ENCODE measurements at places on chromosomes 2 and 18.

GRCh38 chr2:227822416-227823003 is 8.9 kb downstream of the CCL20 start:
- DNase-seq = no peak

GRCh38 chr2:80198042-80198441 is 106.5 kb downstream of the LRRTM1 start:
- no peak for DNase-seq

- no peak for DNase-seq
Observed at GRCh38 chr2:160220026-160220425, 20.0 kb upstream of the ITGB6 start.

DNA sequence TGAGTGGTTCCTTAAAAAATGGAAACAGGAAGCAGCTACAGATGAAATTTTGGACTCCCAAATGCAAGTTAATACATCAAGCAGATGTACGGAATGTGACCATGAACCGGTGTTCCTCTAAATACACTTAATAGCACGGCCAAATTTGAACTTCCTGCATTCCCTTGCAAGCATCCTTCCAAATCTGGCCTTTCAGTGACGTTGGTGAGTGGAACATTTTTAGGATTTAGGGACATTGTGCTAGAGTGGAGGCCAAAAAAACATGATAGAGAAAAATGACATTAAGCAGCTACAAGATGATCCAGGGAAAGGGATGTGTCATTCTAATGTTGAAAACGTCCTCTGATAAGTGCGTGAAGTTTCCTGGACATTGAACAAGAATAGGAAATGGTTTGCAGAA is 62.1 kb downstream of the CTAGE1 start:
- DNase-seq = no peak

GRCh38 chr2:42124011-42124785 is 45.0 kb upstream of the EML4 start:
- no peak for DNase-seq

- no peak for DNase-seq
Observed at GRCh38 chr2:45567288-45567963, 43.6 kb downstream of the SRBD1 start.

GRCh38 chr2:64165706-64166105 is 21.5 kb upstream of the PELI1 start:
- no peak for DNase-seq

GRCh38 chr2:159071190-159071915 is 102.9 kb downstream of the TANC1 start:
- DNase-seq = no peak

- no peak for DNase-seq
Observed at GRCh38 chr2:143279672-143280071, 150.5 kb downstream of the ARHGAP15 start.

DNA sequence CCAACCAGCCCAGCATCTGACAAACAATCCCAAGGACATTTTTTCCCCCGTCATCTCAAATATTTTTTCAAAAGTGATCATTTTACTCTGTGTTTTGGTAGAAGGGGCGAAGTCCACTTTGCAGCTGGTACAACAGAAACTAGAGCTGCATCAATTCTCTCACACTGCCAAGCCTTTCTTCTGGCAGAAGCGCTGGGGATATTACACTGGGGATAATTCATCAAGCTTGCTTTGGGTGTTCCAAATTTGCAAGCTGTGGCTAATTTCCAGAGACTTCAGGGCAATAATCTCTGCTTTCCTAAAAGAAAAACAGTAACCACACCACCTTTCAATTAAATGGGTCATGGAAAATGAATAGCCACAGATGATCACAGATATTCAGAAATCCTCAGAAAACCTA is 238.3 kb downstream of the SLC8A1 start:
- no peak for DNase-seq

DNA sequence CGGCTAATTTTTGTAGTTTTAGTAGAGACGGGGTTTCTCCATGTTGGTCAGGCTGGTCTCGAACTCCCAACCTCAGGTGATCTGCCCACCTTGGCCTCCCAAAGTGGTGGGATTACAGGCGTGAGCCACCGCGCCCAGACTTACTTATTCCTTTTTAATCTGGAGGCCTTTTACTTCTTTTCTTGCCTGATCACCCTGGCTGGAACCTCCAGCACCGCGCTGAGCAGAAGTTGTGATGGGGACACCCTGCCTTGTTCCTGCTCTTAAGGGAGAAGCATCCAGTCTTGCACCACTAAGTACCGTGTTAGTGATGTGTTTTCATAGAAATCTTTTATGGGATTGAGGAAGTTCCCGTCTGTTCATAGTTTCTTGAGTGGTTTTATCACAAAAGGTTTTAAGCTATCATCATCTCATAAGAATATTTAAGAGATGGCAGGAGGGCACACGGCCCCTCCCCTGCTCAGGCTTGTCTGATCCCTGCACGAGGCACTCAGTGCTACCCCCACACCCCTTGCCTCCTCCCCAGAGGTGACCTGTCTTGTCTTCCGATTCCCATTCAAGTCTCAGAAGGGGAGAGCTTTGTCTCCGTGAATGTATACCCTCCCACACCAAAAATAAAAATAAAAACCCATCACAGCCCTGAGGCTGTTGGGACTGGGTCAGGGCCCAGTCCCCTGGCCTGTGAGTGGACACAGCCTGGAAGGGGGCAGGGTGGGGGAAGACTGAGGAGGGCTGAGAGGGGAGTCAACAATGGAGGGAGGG is 65.3 kb upstream of the SMAD7 start:
- no peak for DNase-seq

GRCh38 chr2:219644801-219645480 is 17.5 kb downstream of the SLC4A3 start:
- no peak for DNase-seq

DNA sequence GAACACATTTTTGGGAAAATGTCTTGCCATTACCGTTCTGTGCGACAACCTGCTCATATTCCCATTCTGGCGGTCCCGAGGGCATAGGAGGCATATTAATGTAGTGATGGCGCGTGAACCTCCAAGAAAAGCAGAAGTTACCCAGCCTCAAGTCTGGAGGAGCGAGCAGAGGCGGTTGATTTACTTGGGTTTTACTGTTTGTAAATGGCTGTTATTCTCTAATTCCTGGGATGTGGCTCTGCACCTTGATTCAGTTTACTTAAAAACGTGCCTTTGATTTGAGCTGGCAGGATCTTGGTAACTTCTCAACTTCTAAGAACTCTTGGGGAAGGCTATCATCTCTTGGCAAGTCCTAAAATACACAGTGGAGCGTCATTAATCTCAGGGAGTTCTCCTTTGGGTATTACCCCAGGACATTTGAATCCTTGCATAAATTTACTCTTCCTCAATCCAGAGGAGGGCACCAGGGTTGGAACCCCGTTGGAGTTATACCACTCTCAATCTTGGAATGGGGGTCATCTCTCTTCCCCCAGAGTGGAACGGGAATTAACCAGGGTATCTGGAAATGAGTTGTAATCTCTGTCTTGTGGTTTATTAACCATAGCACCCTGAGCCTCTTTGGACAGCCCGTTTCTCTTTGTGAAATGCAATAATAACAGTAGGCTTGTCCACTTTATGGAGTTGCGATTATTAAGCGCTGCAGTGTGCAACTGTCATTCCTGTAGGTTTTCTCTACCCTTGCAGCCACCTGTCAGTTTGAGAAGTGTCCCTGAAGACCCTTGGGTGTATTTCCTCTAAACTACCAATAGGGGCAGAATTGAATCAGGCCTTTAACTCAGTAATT is 2.1 kb downstream of the HK2 start:
- DNase-seq = no peak

DNA sequence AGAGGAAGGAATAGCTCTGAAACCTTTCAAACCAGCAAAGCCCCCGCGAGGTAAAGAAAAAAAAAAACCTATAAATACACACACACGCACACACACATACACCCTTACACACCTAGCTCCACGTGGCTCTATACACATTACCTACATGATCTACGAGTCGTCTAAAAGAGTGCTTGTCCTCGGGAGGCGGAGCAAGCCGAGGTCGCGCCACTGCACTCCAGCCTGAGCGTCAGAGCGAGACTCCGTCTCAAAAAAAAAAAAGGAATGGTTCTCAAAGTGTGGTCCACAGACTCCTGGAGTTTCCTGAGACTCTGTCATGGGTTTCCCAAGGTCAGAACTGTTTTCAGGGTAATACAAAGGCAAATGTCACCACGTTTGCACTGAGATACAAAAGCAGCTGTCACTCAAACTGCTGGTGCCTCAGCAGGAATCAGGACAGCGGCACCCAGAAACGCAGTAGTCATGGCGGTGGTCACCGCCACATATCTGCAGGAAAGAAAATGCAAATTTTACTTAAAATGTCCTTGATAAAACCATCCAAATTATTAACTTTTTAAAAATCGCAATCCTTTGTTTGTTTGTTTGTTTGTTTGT is 130.0 kb upstream of the GPC1 start:
- DNase-seq = no peak

DNA sequence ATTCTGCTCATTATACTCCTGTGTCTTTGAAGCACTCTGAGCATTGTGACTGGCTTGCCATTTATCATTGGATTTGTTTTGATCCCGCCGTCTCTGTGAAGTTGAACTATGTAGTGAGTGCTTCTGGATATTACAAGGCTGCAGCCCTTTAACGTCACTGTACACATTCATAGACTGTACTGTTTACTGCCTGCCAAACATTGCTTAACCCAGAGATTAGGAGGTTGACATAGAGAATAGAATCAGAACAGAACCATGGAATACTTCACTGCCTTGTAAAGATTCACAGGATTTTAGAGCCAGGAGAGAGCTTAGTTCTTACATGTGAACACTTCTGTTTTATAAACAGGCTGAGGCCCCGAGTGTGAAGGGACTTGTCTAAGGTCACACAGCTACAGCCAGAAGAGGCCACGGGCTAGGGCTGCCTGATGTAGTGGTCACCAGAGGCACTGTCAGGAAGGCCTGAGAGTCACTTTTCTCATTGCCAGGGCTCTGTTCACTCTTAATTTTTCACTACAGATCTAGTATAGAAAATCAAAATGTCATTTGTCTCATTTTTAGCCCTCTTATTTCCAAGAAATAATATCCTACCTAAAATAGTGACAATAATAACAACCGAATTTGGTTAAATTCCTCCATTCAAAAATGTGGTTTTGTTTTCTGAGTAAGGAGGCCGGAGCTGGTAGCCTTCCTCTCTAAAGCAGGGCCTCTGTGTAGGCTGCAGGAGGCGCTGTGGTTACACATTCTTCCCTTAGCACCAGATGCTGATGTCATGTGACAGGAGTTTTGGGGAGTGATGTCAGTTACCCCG is 87.9 kb downstream of the UGGT1 start:
- peak; percentile 3 for DNase-seq

- no peak for DNase-seq
Observed at GRCh38 chr18:48470484-48471180, 61.4 kb upstream of the ZBTB7C start.

DNA sequence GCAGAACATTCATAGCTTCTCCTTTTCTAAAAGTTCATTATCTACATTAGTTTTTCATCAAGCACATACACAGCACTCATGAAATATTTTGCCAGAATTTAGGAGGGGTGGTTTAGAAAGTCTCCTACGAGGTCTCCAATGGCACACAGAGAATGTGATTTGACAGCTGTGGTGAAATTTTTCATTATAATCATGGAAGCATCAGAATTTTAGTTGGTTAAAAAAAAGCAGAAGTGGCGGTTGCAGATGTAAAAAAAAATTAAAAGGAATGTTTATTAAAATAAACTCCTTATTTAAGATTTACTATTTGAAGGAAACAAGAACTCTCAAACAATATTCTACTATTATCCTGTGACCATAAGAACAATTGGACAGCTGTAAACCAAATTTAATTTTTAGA is 10.8 kb upstream of the RHBDD1 start:
- DNase-seq = no peak

DNA sequence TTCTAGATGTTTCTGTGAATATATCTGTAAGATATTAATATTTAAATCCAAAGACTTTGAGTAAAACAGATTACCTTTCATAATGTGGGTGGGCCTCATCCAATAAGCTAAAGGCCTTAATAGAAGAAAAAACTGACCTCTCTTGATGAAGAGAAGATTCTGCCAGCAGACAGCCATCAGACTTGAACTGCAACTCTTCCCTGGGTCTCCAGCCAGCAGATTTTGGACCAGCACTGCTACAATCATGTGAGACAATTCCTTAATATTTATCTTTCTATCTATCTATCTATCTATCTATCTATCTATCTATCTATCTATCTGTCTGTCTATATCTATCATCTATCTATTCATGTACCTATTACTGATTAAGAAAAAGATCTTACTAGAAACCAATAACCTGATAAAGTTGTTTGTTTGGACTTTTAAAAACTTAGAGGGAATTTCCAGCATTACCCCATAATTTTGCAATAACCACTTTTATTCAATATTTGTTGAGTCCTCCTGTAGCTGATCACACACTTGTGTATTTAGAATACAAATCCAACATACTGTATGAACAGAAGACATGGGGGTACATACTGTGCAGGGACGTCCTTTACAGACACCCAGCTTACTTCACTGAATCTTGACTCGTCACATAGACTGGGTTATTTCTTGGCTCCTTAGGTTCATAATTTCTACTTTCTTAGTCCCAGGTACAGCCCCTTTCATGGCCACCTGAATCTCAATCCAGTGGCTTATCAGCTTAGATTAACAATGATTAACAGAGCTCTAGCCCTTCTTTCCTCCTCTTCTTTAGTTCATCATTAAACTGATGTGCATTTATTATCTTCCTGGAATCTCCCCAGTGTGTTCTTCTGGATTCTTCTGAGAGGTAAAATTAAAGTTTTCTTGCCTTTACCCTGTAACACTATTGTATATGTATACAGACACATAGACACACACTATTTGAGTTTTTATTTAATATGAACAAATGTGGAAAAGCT is 27.2 kb upstream of the STAT4 start:
- no peak for DNase-seq

GRCh38 chr2:233793465-233794127 is 15.5 kb downstream of the MROH2A start:
- no peak for DNase-seq

DNA sequence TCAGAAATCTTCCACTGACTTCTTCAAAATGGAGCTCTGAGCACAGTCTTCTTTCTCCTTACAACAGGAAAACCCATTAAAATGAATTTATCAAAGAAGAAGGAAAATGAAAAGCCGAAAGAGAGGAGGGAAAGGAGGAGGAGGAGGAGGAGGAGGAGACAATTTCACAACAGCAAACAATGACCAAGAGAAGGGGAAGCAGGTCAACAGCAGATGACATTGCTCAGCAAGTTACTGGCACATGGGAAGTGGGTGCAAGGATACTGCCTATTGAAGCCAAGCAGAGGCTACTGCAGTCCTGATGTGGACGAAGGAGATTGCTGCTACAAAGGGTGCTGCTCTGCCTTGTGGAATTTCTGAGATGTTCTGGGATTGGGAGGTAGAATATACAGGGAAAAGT is 268.2 kb upstream of the FBXO11 start:
- no peak for DNase-seq

- no peak for DNase-seq
Observed at GRCh38 chr2:41420872-41421271, 626.9 kb upstream of the PKDCC start.

GRCh38 chr2:1620081-1620480 is 124.2 kb downstream of the PXDN start:
- no peak for DNase-seq

- no peak for DNase-seq
Observed at GRCh38 chr2:230267059-230267458, 41.5 kb downstream of the SP140 start.

- no peak for DNase-seq
Observed at GRCh38 chr2:108969856-108970255, 19.2 kb downstream of the EDAR start.
